ENCODE measurements at places on chromosomes 11 and 22.

GRCh38 chr11:33953289-33953688 lies 61.4 kb upstream of the LMO2 start:
- no peak for DNase-seq

DNA sequence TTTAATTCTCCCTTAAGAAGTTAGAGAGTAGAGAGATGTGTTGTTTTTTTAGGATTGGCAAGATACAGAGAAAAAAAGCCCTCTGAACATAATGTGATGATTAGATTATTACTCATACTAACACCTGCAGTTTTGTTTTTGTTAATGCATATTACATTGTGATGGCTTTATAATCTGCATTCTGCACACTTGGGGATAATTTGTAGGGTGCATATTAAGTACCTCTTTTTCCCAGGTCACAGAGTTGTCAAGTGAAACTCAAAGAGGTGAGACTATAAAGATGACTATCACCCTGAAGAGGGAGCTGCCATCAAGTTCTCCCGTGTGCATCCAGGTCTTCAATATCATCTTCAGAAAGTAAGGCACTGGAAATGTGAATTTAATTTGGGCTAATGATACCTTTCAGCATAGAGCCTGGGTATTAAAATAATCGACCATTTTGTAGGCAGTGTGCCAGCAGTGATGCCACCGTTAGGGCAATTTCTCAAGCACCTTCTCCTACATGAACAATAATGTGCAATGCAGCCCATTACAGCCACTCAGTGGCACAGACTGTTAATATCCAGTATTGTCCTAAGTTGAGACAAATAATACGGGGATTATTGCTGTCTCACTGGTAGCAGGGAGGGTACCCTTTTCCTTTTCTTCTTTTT lies 16.2 kb downstream of the PIWIL4 start:
- no peak for DNase-seq

- no peak for DNase-seq
Observed at GRCh38 chr11:15884777-15885540, 471.4 kb downstream of the SOX6 start.

GRCh38 chr22:17970201-17970708 lies 54.1 kb downstream of the MICAL3 start:
- DNase-seq = no peak

DNA sequence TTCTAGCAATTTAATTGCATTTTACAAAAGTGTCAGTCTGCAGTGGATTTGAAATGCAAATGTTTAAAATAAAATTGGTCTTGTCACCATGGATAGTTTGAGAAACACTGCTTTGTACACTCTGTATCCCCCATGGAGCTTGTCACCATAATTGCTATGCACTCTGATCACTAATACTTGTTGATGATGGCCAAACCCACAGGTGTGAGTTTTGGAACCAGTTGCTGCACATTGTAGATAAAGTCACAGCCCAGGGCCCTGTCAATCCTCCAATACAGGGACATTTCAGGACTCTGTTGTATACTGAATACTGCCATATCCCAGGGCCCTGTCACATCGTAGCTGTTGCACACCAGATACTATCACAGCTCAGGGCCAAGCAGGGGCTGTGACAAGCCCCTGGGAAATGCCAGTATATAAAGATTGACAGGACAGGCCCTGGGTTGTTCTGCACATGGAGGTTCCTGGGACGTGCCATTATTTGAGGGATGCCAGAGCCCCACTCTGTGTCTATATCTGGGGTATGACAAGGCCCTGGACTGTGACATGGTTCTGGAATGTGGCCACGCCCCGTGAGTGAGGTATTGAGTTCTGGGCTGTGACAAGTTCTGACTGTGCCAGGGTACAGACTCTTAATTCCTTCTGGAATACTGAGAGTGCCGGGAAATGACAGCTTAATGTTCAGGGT lies 27.9 kb upstream of the SMPD1 start:
- DNase-seq = no peak

Measured in activated CD4-positive, CD25-positive, alpha-beta regulatory T cell (primary cell).